ENCODE measurements at places on chromosomes 7 and 10.

GRCh38 chr10:92156874-92157773, 133.8 kb downstream of the CPEB3 start:
- H3K27ac ChIP-seq = no peak overlapping the region
- no peak overlapping the region for H3K4me3 ChIP-seq
- H3K36me3 ChIP-seq = no peaks in the 10 kb centered on the region
- H3K27me3 ChIP-seq = peaks cover 2% of the 10 kb centered on the region
- DNase-seq = no peak
- H3K4me1 ChIP-seq = no peaks in the 10 kb centered on the region

- H3K4me3 ChIP-seq = no peak overlapping the region
- H3K27ac ChIP-seq = no peak overlapping the region
- H3K27me3 ChIP-seq = peaks cover 17% of the 10 kb centered on the region
- H3K4me1 ChIP-seq = no peaks in the 10 kb centered on the region
- H3K36me3 ChIP-seq = no peaks in the 10 kb centered on the region
These were observed 109.0 kb upstream of the VIPR2 start for GRCh38 chr7:159253657-159254056.

DNA sequence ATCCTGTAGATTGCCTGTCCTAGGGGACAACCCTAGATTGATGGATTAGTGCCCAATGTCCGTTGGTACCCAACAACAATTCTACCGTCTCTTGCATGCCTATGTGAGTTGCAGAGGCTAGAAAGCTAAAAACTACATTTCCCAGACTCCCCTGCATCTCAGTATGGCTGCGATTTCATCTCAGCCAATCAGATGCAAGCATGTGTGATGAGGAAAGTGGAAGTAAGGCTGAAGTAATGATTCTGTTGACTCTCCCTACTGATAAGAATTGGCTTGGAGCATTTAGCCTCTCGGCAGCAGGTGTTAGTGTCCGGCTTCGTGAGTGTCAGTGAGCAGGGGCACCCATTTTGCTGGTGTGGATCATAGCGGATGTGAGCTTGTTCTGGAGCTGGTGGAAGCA, 171.9 kb downstream of the FGFR2 start:
- no peak overlapping the region for H3K4me3 ChIP-seq
- DNase-seq = no peak
- H3K4me1 ChIP-seq = no peaks in the 10 kb centered on the region
- H3K36me3 ChIP-seq = no peaks in the 10 kb centered on the region
- H3K27ac ChIP-seq = no peak overlapping the region

GRCh38 chr7:107628461-107629064, 32.1 kb upstream of the SLC26A4 start:
- H3K27ac ChIP-seq = peak overlapping the region; percentile 88
- H3K4me3 ChIP-seq = peak overlapping the region; percentile 14
- peaks cover 14% of the 10 kb centered on the region for H3K36me3 ChIP-seq
- H3K27me3 ChIP-seq = no peaks in the 10 kb centered on the region

DNA sequence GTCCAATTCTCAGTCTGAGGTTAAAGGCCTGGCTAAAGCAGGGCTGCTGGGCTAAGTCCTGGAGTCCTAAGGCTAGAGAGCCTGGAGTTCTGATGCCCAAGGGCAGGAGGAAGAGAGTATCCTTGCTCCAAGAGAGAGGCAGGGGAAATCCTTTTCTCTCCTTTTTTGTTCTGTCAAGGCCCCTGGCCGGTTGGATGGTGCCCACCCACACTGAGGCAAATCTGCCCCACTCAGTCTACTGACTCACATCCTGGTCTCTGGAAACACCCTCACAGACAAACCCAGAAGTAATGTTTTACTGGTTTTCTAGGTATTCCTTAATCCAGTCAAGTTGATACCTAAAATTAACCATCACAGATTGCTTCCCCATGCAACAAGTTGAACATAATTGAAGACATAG, 23.0 kb downstream of the ZNF518A start:
- peaks cover 4% of the 10 kb centered on the region for H3K4me1 ChIP-seq
- H3K27me3 ChIP-seq = no peaks in the 10 kb centered on the region
- H3K36me3 ChIP-seq = peaks cover 64% of the 10 kb centered on the region
- no peak for DNase-seq
- no peak overlapping the region for H3K4me3 ChIP-seq

GRCh38 chr7:1712907-1713501, 42.9 kb downstream of the ELFN1 start:
- no peaks in the 10 kb centered on the region for H3K27me3 ChIP-seq
- peaks cover 6% of the 10 kb centered on the region for H3K4me1 ChIP-seq
- no peak overlapping the region for H3K4me3 ChIP-seq
- H3K27ac ChIP-seq = no peak overlapping the region
- H3K36me3 ChIP-seq = no peaks in the 10 kb centered on the region
- no peak for DNase-seq

DNA sequence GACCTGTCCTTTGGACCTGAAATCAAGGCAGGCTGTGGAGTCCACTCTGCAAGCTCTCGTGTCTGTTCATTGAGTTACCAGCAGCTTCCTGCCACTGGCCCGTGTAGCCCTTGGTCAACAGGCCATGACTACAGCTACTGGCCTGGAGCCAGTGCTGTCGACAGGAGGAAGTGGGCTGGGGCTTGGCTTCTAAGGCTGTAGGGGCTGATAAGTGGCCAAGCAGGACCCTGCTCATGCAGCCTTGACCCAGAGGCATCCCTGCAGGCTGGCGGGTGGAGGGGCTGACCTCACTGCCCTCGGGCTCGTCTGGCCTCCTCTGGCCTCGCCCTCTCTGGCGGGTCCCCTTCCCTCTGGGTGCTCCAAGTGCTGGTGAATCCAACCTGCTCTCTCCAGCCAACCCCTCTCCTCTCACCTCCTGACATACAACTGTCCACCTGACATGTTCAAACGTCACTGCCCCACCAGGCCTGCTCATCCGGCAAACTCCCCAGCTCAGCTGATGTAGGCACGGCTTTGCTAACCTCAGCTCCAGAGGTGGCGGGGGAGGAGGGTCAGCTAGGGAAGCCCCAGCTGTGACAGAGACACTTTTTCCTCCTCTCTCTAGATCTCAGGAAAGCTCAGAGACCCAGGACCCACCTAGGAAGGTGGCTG, 188.6 kb upstream of the LYZL2 start:
- H3K27ac ChIP-seq = no peak overlapping the region
- H3K4me1 ChIP-seq = peaks cover 19% of the 10 kb centered on the region
- H3K4me3 ChIP-seq = no peak overlapping the region
- DNase-seq = no peak

GRCh38 chr10:100670828-100671479, 74.4 kb upstream of the PAX2 start:
- peaks cover 53% of the 10 kb centered on the region for H3K27me3 ChIP-seq
- DNase-seq = peak; percentile 58
- H3K4me3 ChIP-seq = peak overlapping the region; percentile 26
- H3K36me3 ChIP-seq = no peaks in the 10 kb centered on the region
- peaks cover 11% of the 10 kb centered on the region for H3K4me1 ChIP-seq

DNA sequence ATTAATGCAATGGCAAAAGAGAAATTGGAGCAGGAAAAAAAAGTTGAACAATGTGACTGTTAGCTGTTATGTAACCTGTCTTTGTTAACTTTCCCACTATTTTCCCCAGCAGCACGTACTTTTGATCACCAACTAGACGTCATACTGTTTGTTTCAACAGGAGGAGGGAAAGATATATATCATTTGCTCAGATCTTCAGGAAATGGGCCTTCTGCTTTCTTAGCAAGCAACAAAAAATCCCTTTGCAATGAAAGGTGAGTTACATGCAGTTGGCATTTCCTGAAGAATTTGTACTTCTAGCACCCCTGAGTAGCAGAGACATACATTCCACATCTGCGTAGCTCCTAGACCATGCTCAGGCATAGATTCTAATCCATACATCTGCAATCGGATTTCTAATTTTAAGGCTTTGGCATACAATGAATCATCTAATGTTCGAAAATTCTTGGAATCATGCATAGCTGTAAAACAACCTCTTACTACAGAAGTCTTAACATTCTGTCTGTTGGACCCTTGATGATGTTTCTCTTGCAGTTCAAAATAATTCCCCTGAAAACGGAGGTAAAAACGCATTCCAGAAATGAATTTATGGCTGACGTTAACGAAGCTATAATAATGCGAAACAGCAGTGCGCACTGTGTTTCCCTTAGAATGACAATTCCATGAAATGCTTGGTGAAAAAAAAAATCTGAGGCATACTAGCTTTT, 286.9 kb upstream of the MGMT start:
- no peak for DNase-seq
- H3K36me3 ChIP-seq = no peaks in the 10 kb centered on the region
- H3K4me1 ChIP-seq = no peaks in the 10 kb centered on the region
- no peak overlapping the region for H3K4me3 ChIP-seq
- H3K27me3 ChIP-seq = peaks cover 6% of the 10 kb centered on the region

DNA sequence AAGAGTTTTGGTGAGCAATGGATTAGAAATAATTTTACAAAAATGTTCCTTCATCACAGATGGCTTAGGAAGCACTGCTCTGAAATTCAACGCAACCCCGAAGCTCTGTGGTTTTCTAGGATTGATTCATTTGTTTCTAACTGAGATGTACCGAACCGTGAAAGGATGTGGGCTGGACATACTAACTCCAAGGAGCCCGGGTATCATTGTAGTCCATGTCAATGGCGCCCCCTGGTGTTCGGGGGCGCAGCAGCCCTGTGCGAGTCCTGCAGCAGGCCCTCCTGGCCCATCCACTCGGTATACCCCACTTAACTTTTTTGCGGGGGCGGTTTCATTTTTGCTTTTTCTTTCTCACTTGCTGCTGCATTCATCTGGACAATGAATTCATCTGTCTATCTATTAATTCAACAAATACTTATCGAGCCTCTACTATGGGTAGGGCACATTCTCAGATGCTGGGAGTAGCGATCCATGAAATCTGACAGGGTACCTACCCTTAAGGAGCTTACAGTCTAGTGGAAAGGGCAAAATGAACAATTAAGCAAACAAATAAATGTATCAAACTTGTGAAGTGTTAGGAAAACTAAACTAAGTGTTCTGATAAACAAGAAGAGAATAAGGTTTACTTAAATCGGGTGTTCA, 25.2 kb upstream of the ITPRID1 start:
- no peaks in the 10 kb centered on the region for H3K4me1 ChIP-seq
- DNase-seq = peak; percentile 14
- H3K36me3 ChIP-seq = no peaks in the 10 kb centered on the region
- H3K27ac ChIP-seq = no peak overlapping the region
- H3K27me3 ChIP-seq = no peaks in the 10 kb centered on the region

GRCh38 chr10:74637685-74638084, 188.7 kb upstream of the KAT6B start:
- H3K27me3 ChIP-seq = no peaks in the 10 kb centered on the region
- H3K4me3 ChIP-seq = no peak overlapping the region
- H3K27ac ChIP-seq = no peak overlapping the region
- H3K36me3 ChIP-seq = peaks cover 20% of the 10 kb centered on the region
- H3K4me1 ChIP-seq = no peaks in the 10 kb centered on the region

DNA sequence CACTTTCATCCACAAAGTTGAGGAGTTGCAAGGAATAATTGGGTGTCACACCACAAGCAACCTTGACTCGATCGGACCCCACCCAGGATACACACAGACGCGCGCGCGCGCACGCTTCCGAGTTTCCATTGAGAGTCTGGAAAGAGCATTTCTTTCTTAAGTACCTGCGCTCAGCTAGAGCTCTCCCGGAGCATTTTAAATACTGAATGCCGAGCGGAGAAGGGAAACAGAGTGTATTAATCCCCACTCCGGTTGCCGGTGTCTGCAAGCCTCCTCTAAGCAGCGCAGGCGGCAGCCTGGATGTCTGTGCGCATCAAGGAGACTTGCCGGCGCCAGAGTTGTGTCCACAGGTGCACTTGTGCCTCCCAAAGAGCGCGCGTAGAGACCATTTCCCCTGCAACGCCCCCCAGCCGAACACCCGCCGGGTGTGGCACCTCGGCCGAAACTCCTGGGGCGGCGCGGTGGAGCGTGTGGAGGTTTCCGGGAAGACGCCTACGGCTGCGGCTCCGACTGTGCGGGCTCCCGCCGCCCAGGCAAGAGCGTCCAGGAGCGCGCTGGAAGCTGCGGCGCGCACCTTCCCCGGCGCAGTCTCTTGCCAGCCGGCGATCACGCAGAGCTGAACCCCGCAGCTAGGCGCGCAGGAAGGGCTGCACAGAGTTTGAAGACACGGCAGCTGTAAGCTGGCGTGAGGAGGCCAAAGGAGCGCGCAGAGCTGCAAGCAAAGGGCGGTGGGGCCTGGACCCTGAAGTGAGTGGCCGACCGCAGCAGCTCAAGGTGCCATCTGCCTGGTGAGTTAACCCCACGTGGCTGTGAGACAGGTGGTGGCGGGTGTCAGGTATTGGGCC, 1.1 kb upstream of the FEZF1 start:
- no peaks in the 10 kb centered on the region for H3K36me3 ChIP-seq
- H3K4me1 ChIP-seq = no peaks in the 10 kb centered on the region
- H3K27me3 ChIP-seq = peaks cover 90% of the 10 kb centered on the region
- no peak overlapping the region for H3K4me3 ChIP-seq

DNA sequence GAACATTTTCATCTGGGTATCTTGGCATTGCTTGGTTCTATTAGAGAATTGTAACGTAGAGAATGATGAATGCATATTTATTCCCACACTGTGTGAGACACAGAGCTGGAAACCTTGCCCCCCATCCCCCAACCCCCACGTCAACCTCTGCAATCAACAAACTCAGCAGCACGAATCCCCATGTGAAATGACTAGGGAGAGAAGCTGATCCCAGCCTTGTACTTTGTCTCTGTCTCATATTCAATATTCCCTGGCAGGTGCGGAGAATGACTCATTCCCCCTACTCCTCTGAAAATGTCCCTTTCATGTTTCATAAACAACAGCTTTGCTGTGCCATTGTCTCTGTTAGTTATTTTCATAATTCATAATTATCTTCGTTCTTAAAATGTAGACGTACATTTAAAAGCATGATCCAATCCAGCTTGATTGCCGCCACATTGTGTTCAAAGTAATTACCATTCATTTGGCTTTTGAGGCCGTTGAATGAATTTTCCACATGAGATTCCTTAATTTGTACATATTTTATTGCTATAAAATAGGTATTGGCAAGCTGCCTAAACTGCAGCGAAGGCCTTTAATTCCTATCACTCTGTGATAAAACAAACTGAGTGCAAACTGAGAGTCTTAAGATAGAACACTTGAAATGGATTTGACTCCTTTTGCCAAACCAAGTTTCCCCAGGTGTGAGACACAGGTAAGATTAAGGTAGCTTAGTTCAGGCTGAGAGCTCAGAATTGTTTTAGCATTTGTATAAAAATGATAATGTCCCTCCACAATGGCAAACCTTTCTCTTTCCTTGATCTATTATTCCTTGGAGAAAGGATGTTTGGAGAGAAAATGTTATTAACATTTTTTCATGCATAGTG, 920.2 kb downstream of the TYW1 start:
- no peak overlapping the region for H3K27ac ChIP-seq
- no peak overlapping the region for H3K4me3 ChIP-seq
- no peaks in the 10 kb centered on the region for H3K27me3 ChIP-seq
- no peaks in the 10 kb centered on the region for H3K4me1 ChIP-seq
- peaks cover 2% of the 10 kb centered on the region for H3K36me3 ChIP-seq
